ENCODE measurements at places on chromosomes 2 and 18.

DNA sequence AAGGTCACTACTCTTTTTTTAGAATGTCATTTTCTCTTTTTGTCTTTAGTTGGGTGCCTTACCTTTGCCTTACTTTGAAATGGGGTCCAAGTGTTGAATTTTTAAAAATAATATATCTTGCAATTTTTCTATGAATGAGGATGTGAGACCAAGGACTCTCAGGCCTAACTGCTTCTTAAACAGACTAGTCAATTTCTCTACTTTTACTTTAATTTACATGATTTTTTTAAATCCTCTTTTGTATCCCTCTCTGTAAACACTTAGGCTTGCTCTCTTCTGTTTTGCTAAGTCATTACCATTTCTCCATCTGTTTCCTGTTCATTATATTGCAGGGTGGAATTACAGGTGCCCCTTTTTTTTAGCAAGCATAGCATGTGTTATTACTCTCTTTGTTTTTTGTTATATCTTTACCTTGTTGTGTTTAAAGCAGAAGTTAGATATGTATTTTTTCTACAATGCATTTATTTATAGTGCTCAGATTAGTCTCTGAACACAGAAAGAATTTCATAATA is 261.8 kb downstream of the SPAG16 start:
- DNase-seq, result no peak

DNA sequence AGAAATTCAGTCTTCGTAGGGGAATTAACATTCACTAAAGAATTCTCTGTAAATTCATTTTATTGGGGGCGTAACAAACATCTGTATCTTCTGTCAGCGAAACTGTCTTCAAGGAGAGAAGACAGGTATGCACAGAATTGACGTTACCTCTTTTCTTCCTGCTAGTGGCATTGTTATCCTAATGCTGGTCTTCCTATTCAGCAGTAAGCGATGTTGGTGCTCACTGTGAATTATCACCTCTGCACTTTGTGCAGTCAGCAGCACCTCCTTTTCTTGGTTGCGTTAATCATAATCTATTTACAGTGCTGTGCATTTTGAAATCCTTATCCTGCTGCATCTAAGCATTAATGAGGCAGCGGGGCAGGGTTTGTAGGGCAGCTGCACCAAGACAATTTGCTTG is 362.3 kb downstream of the SLC4A3 start:
- DNase-seq, result no peak

- no peak for DNase-seq
Measured at GRCh38 chr2:86703704-86704361, 16.3 kb upstream of the RMND5A start.

GRCh38 chr2:11320698-11321492 is 23.5 kb downstream of the ROCK2 start:
- no peak for DNase-seq

- DNase-seq, result no peak
Measured at GRCh38 chr2:43075811-43076585, 150.4 kb downstream of the ZFP36L2 start.

- DNase-seq, result no peak
Measured at GRCh38 chr2:205405194-205405593, 277.1 kb upstream of the NRP2 start.

GRCh38 chr2:203705178-203705577 is 1.3 kb upstream of the CD28 start:
- DNase-seq, result no peak

DNA sequence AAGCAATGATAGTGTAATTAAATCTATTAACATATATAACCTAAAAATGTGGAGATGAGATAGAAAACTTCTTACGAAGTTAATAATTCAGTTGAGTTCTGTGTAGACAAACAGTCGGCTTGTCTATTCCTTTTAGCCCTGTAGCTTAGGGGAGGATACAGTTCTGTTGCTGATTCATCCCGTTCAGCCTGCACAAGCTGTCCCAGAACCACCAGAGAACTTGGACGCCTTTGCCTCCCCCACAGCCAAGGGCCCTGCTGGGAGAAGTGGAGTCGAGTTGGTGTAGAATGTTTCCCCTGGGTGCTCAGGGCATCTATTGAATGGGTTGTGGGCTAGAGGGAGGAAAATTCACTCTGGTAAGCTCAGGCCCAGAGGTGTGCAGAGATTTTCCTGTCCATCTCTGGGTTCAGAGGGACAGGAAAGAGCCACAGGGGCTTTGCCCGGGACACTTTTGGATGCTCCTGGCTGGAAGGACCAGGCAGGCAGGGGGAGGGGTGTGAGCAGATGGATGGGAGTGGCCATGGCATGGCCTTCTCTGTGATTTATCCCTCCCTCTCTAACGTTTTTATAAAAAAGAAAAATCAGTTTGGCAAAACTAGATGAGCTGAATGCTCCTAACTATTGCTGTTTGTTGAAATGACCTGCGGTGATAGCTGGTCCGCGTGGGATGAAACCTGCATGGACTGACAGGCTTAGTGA is 42.8 kb upstream of the GALR1 start:
- no peak for DNase-seq

- no peak for DNase-seq
Measured at GRCh38 chr2:63734510-63734909, 107.2 kb upstream of the UGP2 start.

DNA sequence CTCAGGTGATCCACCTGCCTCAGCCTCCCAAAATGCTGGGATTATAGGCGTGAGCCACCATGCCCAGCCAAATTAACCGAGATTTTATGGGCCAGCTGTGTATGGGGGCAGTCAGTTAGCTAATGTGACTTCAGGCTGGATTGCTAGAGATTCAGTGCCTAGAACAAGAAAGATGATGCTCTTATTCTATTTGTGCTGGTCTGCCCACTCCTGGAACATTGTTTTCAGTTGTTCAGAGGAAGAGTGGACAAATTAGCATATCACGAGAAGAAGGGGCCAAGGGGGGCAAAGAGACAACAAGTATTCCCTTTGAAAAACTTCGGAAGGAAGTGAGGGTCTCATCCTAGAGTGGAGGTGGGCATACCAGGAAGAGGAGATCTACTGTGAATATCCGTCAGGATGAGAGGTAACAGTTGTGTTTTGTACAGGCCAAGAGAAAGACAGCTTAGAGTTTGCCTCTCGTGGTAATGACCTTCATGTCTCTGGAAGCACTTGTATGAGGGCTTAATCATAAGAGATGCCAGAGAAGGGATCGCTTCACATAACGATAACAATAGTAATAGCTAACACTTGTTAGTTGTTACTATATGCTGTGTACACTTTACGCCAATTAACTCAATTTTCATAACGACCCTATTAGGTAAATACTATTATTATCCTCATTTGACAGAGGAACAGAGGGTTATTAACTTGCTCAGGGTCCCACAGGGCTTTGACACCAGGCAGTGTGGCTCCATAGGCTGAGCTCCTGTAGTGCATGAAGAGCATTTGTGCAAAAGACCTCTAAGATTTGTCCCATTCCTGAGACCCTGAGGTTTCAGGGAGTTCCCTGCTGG is 138.3 kb downstream of the DDX1 start:
- DNase-seq, result no peak

DNA sequence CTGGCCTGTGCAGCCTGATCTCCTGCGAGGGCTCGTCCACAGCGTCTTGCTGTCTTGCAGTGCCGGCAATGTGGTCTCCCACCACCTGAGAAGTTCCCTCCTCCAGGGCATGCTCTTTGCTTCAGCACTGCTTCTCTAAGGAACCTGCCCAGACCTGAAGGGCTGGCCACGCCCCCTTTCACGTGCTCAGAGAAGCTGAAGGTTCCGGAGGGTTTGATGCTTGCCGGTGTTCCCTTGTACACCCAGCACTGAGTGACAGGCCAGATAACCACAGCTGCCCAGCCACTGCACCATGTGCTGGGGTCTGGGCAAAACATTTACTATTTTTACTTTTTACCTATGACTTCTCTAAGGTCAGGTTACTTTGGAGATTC is 1.7 kb upstream of the POLR2D start:
- peak; percentile 24 for DNase-seq

DNA sequence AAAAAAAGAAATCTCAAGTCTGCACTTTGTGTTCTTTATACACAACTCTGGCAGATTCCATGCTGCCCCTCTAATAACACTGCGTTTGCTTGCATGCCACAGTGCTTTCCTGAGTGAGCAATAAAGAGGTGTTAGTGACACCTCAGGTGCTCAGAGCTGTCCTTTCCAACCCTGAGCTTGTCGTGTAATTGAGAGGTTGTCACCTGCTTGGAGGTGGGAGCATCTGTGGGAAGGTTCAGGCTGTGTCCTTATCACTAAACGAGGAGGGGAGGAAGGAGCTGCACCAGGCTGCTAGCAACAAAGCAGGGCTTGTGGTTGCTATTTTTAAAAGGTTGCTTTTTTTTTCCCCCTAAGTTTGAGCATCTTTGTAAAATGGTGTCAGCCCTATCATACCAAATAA is 31.9 kb downstream of the APCDD1 start:
- no peak for DNase-seq

DNA sequence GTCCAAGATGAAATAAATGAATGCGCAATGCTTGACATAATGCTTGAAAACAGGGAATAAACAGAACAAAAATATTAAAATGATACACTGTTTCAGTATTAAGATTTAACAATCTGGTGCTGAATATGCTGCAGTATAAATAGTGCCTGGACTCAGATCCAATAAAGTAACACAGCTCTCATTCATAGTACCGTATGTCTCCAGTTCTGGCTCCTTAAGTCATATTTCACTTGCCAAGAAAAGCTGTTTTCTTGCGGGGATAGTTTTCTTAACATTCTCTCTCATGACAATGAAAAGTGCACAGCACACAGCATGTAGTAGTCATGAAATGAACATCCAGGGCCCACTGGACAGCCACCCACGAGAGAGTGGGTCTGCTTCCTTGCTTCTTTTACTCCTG is 74.7 kb downstream of the SATB2 start:
- DNase-seq, result no peak

DNA sequence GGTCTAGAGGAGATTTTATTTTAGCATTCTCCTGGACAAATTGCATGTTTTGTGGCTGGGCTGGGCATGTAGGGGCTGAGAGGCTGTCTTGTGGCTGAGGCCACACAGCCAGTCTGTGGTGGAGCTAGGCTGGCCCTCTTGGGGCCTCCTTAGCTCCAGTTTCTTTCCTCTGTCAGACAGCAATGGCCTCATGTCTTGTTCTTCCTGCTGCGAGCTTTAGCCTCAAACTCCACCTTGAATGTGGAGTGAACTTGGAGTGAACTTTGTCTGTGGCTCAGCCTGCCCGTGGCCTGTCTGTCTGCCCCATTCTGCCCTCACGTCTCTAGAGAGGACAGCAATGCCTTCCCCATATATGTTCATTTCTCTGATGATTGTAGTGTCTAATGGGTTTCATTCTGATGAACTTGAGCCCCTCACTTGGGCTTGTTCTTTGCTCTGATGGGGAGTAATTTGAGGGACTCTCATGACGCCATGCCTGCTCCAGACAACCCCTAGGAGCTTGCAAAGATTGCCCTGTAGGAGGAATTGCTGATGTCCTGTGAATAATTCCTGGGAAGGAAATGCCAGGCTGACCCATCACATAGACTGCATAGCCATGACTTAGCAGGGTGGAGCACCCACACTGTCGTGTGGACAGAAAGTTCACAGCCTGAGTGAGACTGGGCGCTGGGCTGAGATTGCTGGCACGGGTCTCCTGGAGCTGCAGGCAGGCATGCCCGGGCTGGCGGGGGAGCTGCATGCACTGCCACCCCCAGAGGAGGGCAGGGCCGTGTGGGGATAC is 42.6 kb downstream of the ASAP2 start:
- no peak for DNase-seq

- no peak for DNase-seq
Measured at GRCh38 chr2:205967391-205968075, 118.4 kb downstream of the INO80D start.

DNA sequence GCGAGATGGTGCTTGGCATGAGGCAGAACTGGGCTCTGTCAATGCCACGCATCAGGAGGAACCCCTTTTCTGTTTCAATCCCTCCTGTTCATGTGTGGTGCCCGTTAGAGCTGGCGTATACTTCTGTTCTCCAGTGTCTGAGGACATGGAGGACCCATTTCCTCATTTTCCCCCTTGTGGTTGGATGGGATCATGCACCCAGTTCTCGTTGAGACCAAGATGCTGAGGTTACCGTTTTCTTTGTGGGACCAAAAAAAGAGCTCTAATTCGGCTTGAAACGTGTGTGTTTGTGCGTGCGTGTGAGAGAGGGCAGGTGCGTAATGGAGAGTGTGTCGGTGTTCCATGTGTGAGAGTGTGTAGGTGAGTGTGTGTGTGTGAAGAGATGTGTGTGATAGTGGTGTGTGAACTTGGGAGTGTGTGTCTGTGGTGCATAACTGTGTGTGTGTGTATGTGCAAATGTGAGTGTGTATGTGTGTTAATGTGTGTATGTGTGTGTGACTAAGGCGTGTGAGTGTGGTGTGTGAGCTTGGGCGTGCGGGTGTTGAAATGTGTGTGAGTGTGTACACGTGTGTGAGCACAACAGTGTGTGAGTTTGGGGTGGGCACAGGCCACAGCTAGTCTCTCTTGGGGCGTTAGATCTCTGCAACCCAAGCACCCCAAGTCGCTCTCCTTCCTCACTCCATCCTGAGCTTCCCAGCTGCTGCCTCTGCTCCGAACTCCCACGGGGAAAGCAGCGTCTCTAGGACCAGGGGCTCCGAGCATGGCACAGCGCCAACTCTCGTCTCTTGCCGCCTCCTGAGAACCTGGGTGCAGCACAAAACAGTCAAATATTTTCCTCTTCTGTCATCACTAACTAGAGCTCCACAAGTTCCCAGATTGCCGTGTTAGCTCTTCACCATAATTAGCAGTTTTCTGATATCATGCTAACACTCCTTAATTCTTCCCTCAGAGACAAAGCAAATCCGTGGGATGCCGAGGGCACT is 75.8 kb downstream of the LONRF2 start:
- DNase-seq, result no peak

- no peak for DNase-seq
Measured at GRCh38 chr2:191112448-191112901, 38.3 kb downstream of the STAT4 start.

DNA sequence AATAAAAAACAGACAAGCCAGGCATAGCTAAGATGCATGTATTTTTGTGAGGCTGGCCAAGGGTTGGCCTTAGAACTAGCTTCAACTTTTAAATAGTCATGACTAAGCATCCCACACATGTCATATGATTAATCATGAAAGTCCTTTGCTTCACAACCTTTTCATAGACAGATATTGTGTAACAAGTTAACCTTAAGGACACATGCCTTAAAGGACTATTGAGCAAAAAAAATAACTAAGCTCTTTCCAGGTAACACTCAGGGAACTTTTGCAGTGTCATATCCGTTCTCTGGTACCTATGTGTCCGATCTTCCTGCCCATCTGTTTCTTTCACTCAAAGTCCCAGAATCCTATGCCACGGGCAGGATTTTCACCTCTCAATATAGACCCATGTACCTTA is 498.4 kb downstream of the STK39 start:
- no peak for DNase-seq

- no peak for DNase-seq
Measured at GRCh38 chr18:63146828-63147409, 172.7 kb downstream of the BCL2 start.

DNA sequence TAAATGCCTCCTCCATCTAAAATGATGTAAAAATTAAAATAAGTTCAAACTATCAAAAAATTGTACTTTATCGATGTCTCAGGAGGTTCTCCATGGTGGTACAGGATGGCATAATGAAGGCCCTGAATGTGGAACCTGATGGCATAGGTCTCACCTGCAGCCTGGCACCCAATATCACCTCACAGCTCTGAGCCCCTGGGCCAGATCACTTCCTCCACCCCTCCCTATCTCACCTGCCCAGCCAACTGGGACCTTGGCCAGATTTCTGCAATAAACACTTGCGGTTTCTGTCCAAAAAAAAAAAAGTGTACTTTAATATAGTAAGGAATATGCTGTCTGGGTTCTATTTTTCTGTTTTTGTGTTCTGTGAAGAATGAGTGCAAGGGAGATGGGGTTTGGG is 6.7 kb upstream of the RBM45 start:
- no peak for DNase-seq

GRCh38 chr2:26537826-26538475 is 60.0 kb upstream of the OTOF start:
- no peak for DNase-seq

- DNase-seq, result no peak
Measured at GRCh38 chr2:119261493-119262225, 38.0 kb downstream of the STEAP3 start.

All from activated CD4-positive, alpha-beta T cell treated with anti-CD3 and anti-CD28 coated beads, Interleukin-2, amount 50 U/mL, for 24 hours (primary cell).